Neural crest cell (in vitro differentiated cells): ENCODE measurements at places on chromosomes 6 and 20.

DNA sequence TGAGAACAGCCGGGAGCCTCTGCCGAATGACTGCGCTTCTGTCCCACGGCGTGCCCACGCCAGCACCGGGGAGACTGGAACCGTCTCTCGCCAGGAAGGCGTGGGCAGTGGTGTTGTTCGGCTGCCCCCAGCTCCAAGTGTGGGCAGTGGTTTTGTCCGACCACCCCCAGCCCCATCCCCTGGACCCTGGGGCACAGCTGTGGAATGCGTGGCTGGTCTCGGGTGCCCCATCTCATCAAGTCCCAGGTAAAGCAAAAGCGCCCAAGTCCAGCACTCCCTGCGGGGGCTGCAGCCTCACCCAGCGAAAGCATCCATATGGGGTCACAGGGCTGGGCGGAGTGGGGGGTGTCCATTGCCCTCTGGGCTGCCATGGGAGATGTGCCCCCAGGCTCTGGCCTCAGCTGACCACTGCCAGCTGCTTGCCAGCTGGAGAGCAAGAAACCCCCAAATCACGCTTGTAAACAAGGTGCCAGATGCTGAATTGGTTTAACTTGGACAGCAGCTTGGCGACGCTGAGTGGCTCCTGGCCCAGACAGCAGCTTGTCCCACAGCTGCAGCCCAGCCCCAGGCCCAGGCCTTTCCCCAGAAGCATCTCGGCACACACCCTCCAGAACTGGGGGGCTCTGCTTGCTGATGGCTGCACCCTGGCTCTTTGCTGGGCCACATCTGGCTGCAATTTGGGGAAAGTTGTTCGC is 4.5 kb downstream of the CABLES2 start:
- DNase-seq, result no peak

DNA sequence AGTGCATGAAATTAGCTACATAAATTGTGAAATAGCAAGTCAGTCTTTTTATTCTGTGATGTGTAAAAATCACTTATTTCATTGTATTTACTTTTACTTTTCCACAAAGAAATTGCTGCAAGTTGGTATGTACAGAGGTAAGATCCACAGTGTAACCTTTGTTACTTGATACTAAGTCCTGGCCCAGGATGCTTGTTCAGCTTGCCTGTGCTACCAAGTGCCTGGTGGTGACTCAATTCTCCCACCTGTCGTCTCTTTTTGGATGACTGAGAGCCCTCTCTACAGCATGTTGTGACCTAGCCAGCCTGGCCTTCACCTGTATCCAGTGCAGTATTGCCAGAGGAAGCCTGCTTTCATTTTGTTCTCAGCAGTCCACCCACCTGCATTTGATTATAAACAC is 54.9 kb downstream of the ANKRD6 start:
- no peak for DNase-seq

GRCh38 chr6:156887623-156888269 is 110.6 kb downstream of the ARID1B start:
- no peak for DNase-seq

- peak; percentile 50 for DNase-seq
Measured at GRCh38 chr20:45138561-45139300, 14.5 kb upstream of the WFDC12 start.

GRCh38 chr6:25027221-25027916 is 91.6 kb upstream of the RIPOR2 start:
- DNase-seq, result no peak

DNA sequence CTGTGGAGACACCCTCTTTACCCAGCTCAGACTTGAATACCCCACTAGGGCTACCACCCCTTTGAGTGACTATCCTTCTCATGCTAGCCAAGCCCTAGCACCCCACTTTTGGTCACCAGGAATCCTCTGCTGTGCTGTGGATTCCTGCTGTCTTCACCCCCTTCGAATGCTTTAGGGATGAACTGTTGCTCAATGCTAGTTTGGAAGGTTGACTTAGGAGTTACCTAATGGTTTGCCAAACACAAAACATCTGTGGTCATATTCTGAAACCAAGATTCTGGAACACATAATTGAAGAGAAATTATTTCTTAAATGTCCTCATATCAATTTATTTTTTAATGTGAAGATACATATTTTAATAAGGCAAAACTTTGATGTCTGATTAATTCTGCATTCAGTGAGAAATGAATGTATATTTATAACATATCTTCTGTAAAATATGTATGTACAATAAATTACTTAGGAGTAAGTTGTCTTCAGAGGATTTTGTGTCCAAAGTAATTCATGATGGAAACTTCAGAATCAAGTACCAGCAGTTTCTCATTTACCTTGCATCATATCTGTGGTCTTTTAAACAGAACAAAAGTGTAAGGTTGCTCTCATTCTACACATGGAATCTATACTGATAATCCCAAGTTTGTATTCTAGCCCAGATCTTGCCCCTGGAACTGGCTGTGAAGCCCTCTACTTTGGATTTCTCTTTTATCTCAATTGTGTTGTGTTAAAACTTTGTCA is 46.9 kb downstream of the TMEM200A start:
- DNase-seq, result no peak

- no peak for DNase-seq
Measured at GRCh38 chr6:14985366-14985765, 260.5 kb upstream of the JARID2 start.

GRCh38 chr6:13278164-13278563 is 50.2 kb downstream of the TBC1D7 start:
- DNase-seq, result no peak

DNA sequence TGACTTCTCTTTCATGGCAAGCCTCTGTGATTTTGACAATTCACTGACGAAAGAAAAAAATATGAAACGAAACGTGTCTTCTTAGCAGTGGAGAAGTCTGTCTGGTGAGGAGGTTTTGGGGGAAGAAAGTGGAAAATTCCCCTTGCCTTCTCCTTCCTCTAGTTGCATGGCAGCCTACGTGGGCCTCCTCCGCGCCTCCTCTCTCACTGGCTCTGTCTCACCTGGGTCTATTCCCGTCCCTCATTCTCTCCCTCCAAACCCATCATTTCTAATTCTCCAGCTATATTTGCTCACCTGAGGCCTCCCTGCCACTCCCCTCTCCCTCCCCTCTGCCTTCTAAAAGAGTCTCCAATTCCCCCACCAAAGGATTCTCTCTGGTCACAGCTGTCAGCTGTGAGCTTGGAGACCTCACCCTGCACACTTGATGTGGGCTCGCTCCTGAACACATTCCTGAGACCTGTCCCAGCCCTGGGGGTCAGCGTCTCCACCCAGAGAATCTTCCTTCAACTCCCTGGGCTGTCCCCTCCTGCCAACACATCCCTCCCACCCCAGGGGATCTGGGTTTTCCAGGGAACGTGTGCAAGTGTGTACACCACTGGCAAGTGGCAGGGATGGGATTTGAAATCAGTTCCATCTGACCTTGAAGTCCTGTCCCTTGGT is 159.6 kb upstream of the PMEPA1 start:
- DNase-seq, result no peak

- DNase-seq, result no peak
Measured at GRCh38 chr6:164628302-164628931, 681.0 kb downstream of the C6orf118 start.

DNA sequence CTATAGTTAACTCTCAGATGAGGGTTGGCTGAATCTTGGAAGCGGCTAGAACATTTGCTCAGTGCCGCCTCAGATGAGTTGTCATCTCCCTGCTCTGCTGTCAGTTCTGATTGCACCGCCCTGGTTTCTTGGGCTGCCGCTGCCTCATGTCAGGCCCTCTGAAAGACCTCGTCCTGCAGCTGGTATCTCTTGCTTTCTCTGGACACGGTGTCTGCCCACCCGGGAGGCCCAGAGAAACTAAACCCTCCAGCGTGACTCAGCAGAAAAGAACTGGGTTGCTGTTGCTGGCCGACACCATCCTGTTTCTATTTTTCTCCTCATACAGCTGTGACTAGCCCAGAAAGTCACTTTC is 355.4 kb downstream of the CD83 start:
- DNase-seq, result no peak

DNA sequence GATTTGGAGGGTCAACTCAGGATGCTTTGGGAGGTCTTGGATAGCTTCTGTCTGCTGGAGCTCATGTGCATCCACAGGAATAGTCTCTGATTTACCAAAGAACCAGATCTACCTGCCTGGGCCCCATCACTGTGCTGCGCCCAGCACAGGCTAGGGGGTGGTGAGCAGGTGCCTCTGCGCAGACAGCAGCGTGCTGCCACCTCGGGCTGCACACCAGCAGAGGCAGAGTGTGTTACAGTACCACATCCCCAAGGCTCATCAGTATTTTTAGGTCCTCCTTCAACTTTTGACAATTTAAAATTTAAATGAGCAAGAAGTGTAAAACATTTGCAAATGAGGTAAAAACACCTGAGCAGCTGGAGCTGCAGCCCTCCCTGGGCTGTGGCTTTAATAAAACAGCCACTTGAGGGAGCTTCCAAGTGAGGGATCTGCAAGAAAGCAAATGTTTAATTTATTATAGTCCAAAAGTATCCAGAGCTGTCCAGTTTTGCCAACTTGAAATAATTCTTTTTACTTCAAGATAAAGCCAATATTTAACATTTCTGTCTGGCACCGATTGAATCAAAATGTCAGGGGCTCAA is 324.9 kb downstream of the ZFAND3 start:
- no peak for DNase-seq

DNA sequence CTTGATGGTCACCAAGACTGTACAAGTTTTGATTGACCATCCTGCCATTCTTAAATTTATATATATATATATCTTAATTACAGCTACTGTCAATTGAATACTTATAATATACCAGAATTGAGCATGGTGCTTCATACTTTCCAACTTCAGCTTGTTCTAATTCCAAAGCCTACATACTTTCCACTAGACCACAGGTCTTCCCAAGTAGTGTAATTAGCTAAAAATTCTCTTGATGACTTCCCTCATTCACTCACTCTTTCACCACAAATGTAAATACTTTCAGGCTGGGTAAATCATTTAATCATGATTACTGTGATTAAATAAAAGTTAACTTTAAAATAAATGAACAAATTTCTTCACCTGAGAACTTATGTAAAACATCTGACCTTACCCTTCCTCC is 3.4 kb downstream of the ASF1A start:
- DNase-seq, result no peak

GRCh38 chr6:45899683-45899946 is 116.0 kb downstream of the CLIC5 start:
- no peak for DNase-seq

GRCh38 chr6:134373282-134373922 is 55.5 kb upstream of the SGK1 start:
- DNase-seq, result no peak

DNA sequence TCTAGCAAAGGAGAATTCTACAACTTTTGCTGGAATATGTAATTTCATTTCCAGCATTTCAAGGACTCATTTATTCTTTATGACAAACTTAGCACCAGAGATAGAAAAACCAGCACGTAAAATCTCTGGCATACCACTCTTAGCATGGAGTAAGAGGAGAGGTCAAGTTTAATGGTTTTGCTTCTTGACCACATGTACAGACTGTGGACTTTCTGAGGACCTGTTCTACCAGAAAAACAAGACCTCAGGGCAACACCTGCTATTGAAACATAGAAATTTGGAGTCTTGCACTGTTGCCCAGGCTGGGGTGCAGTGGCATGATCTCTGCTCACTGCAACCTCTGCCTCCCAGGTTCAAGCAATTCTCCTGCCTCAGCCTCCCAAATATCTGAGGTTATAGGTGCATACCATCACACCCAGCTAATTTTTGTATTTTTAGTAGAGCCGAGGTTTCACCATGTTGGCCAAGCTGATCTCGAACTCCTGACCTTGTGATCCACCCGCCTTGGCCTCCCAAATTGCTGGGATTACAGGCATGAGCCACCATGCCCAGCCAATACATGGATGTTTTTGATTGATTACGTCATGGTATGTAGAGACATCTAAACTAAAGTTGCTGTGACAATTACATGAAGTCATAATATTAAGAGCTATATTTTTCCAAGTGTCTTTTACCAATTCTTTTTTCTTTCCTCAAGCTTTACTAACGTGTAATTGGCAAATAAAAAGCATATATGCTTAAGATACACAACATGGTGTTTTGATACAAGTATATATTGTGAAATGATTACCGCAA is 36.1 kb downstream of the CRYBG1 start:
- no peak for DNase-seq

- no peak for DNase-seq
Measured at GRCh38 chr6:113805173-113805790, 51.9 kb upstream of the MARCKS start.

- peak; percentile 77 for DNase-seq
Measured at GRCh38 chr20:31560094-31560745, 44.9 kb upstream of the ID1 start.

- no peak for DNase-seq
Measured at GRCh38 chr20:12835999-12836398, 172.8 kb upstream of the SPTLC3 start.

- DNase-seq, result no peak
Measured at GRCh38 chr6:16377470-16377869, 139.1 kb downstream of the GMPR start.

GRCh38 chr6:12246900-12247299 is 43.3 kb upstream of the EDN1 start:
- DNase-seq, result no peak

DNA sequence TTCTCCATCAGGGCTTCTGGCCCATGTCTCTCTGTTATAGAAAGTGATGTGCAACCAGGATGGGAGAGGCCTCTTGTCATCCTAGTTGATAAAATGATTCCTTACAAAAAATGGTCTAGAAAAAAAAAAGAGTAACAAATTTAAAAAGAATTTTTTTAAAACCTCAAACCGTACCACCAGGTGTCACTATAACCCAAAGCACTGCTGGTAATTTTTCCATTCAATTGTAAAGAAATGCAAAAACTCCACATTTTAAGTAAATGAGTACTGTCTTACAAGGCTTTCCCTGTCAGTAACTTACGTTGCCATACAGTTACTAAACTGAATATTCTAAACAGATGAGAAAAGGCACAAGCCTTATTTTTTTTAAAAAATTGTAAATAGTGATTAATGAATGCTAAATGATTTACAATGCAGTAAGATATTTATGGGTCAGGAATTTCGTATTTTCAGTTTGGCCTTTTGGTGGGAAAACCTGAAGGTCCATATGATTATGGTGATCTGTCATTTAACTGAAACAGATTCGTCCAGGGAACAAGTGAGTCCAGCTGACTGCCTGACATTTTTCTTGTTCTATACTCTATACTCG is 95.4 kb downstream of the OGFRL1 start:
- DNase-seq, result peak; percentile 28

GRCh38 chr20:54379893-54380584 is 95.4 kb upstream of the DOK5 start:
- DNase-seq, result no peak

GRCh38 chr6:155224618-155225017 is 39.2 kb upstream of the CLDN20 start:
- no peak for DNase-seq
